ENCODE measurements at places on chromosomes 3 and 15.

DNA sequence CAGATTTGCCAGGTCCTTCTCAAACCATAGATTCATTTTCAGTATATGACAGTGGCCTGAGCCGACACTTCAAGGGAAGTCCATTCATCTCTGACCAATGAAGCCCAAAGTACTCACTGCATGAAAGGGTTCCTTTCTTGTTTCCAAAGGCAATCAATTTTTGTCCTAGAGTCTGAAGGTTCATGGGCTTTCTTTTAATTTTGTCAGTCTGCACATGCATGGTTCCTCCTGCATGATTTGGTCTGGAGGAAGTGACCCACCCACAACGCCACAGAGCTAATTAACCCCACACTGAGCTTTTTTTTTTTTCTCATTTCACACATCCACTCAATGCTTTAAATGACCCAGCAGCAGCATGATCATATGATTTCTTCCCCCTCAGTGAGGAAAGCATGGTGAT, 216.4 kb downstream of the TIGIT start:
- no peak for DNase-seq

- no peak for DNase-seq
Measured at GRCh38 chr3:27756877-27757276, 34.8 kb upstream of the EOMES start.

- DNase-seq: no peak
Measured at GRCh38 chr3:45534632-45535031, 59.9 kb upstream of the LIMD1 start.

DNA sequence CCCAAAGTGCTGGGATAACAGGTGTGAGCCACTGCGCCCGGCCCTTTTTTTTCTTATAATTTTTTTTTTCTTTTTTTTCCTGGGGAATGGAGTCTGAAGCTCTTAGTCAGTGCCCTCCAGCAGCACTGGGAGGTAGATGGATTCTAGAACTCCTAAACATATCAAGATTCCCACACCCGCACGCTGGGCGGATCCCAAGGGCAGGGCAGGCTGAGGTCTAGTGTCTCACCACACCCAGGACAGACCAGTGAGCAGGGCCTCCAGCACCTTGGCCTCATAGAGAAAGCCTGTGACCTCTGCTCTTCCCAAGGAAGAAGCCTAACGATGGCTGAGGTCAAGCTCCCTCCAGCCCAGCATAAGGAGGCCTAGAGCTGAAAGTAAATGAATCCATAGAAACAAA, 153.7 kb upstream of the MEF2A start:
- DNase-seq: no peak

DNA sequence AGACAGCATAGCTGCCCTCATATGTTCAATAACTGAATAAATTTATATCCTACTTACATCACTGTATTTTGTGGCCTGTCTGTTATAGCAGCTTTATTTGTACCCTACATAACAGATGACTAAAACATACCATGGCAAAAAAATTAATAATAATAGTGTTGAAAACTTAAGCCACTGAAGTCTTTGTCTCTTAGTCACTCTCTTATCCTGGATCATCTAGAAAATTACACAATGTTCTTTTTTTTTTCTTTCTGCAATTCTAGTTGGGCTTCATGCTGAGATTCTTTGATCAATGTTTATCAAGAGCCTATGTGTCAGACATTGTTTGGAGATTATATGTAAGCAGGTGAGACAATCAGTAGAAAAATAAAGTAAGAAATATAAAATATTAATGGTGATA, 519.3 kb upstream of the ARPP21 start:
- DNase-seq: no peak

DNA sequence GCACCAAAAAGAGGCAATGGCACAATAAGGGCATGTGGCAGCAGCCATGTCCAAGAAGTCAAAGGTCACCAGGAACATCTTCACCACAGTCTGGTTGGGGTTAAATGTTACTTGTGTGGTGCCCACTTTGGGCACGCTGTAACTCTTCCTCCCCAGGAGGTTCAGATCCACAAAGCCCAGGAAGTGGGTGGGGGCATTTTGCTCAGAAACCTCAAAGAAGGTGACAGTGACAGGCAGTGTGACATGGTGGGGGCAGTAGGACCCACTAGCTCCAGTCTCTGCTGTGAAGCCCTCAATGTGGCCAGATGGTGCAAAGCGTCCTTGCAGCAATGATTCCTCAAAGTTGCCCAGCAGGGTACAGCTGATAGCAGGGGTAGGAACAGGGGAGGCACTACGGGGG, 5.8 kb downstream of the ZNF80 start:
- DNase-seq: no peak

DNA sequence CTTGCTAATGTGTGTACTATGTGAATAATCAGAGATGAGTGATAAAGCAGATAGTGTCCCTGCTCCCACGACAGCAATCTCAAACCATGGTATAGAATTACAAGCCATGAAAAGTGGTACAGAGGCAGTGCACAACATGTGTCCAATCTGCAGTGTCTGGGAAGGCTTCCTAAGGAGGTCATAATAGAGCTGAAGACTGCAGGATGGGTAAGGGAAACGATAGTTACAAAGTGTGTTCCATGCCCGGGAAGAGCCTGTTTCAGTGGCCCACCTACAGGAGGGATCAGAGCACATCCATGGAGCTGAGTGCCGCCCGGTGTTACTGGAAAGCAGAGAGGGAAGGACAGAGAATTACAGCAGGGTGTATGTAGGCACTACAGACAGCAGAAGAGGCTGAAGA, 48.9 kb downstream of the PAK2 start:
- DNase-seq: no peak

DNA sequence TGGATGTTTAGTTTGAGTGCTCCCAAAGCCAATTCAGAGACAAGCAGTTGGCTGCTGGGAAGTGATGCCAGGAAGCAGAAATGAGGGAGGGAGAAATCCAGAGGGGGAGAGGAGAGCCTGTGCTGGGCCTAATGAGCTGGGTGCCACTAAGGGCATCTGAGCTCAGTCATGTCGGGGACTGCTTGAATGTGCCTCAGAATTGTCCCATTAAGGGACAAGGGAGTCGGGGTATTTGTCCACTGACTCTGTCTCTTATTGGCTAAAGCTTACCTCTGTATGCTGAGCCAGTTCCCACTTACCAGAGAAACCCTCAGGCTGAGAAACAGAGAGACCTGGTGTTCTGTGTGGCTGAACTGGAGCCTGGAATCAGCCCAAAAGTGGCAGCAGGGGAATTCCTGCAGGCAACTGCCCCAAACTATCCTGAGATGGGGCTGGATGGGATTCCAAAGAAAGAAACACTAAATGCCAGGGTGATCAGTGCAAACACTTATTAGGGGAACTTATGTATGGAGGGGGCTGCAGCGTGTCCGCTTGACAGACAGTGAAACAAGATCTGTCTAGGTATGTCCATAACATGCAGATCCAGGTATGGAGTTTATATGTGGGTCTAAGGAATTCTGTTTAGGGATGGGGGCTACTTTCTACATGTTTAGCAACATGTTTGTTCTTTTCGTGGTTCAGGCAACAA, 48.6 kb downstream of the NR1D2 start:
- DNase-seq: no peak
